ENCODE measurements at places on chromosomes 5 and 9.

- no peak for DNase-seq
These were observed 116.0 kb downstream of the FGF1 start for GRCh38 chr5:142569905-142570304.

- DNase-seq, result no peak
These were observed 5.7 kb downstream of the BARHL1 start for GRCh38 chr9:132588098-132588497.

DNA sequence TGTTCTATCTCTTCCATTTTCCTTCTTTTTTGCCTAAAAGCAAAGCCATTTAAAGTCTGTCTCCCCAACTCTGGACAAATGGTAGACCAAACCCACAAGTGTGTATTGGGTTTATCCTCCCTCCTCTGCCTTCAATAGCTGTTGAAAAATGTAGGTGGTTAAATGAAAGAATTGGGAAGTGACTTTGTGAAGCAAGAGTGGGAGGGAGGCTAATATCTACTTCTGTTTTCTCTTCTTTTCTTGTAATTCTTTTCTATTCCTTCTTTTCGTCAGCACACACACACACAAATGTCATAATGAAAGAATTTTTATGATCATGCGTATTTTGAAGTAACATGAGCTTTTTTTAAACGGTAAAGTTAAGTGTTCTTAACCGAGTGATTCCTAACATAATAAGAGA is 3.8 kb downstream of the CCDC152 start:
- DNase-seq, result no peak

DNA sequence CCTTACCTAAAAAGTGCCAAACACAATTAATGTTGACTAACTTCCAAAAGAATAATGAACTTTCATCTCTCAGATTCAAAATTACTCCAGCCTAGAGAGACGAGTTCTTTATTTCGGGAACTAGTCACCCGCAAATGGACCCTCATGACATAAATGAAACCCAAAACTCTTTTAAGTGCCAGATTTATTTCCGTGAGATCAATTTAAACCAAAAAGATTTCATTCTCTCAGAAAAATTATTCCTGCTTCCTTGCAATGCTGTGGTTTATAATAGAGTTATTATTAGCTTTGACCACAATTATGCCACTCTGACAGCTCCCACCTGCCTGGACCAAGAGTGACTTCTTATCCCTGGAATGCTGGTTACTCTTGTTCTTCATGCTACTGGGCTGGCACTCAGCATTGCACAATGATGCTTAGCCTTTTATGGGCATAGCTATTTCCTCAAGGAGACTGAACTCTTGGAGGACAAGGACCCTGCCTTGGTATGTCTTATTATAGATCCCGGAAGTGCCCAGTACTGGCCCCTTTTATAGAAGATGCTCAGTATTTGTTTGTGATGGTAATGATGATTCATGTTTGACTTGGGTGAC is 183.5 kb downstream of the SNX18 start:
- DNase-seq, result no peak

- DNase-seq, result no peak
These were observed 34.8 kb upstream of the CDKN2B start for GRCh38 chr9:22043928-22044327.

- no peak for DNase-seq
These were observed 16.4 kb upstream of the RPS14 start for GRCh38 chr5:150465927-150466326.

GRCh38 chr9:73006986-73007385 is 54.1 kb upstream of the ALDH1A1 start:
- no peak for DNase-seq

DNA sequence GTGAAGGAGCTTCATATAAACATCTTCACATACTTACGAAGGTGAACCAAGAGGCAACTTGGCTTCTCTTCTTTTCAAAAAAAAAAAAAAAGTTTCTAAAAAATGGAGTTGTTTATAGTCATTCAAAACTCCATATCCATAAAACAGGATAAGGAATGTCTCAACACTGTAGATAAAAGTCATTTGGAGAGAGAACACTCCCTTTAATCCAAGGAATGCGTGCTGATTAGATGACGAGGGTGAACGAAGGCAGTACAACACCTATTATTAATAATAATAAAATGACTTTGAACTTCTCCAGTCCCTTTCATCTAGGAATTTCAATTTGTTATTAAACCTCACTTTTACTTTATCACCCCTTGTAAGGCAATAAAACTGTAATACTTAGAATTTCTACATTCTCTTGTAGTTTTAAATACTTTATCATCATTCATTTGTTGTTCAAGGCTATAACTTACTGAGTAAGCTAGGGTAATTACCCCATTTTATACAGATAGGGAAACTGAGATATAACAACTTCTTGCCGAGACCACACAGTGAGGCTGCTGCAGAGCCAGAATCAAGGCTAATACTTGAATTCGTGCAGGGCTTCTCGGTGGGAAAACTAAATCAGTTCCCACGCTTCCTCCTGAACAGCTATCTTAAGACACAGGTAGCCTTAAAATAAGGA is 377.1 kb downstream of the EFNA5 start:
- DNase-seq, result no peak

- no peak for DNase-seq
These were observed 7.3 kb upstream of the RHOBTB3 start for GRCh38 chr5:95723632-95724369.

GRCh38 chr5:133113331-133114061 is 61.7 kb downstream of the HSPA4 start:
- DNase-seq, result peak; percentile 60

- no peak for DNase-seq
These were observed 114.1 kb downstream of the PCSK5 start for GRCh38 chr9:76004526-76004925.

DNA sequence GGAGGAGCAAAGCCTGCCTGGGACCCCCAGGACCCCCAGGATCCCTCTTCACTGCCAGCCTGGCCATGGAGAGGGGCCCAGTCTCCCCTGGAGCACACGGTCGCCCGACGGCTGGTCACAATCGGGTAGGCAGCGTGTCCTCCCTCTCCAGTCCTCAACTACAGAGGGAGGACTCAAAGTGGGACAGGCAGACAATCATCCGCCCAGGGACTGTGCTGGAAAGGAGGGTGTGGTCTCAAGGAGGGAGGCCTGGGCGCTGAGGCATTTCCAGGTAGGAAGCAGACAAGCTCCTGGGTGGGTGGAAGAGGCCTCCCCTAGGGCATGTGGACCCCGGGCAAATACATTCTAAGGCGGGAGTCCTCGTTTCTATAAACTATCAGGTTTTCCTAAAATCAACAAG is 93.2 kb upstream of the ADAMTS2 start:
- no peak for DNase-seq

DNA sequence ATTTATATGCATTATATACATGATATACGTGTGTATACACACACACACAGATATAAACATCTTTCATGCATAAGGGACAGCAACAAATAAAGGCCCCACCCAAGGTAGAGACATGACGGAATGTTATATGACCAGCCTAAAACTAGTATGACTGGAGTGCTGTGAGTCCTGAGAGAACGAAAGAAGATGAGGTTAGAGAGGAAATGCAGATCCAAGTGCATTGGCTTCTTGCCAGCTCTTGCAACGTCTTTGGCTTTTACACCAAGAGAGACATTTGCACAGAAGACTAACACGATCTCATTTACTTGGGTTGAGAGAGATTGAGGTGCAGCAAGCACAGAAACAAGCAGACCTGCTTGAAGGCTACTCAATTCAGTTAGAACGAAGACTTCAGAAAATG is 23.0 kb downstream of the CDH10 start:
- no peak for DNase-seq

- DNase-seq, result no peak
These were observed 274.4 kb upstream of the PCSK5 start for GRCh38 chr9:75616052-75616451.

- DNase-seq, result peak; percentile 44
These were observed 37.7 kb upstream of the STXBP1 start for GRCh38 chr9:127574072-127574993.

- no peak for DNase-seq
These were observed 53.3 kb downstream of the UGCG start for GRCh38 chr9:111949919-111950318.

- no peak for DNase-seq
These were observed 247.9 kb downstream of the MSX2 start for GRCh38 chr5:174972291-174972690.

GRCh38 chr9:135023088-135023785 is 64.2 kb upstream of the OLFM1 start:
- DNase-seq, result no peak

DNA sequence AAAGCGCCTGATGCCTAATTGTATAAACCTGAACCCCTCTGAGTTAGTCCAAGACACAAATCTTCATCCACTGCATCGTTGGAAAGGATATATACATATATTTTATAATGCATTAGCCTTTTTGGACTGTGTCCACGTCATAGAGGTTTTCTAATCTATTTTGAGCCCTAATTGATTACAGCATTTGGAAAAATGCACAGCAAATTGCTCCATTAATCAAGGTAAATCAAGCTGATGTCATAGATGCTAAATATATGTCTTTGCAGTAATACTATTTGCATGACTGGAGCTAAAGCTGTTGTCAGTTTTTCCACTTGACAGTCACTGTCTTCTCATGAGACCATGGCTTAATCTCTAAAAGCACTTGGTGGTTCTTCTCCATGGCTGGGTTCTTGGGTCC is 483.5 kb upstream of the TNC start:
- DNase-seq, result no peak

- no peak for DNase-seq
These were observed 28.2 kb downstream of the MTAP start for GRCh38 chr9:21830589-21830988.

GRCh38 chr5:41871852-41872251 is 1.6 kb upstream of the OXCT1 start:
- no peak for DNase-seq

GRCh38 chr5:160439205-160439600 is 17.5 kb downstream of the PTTG1 start:
- DNase-seq, result peak; percentile 85

DNA sequence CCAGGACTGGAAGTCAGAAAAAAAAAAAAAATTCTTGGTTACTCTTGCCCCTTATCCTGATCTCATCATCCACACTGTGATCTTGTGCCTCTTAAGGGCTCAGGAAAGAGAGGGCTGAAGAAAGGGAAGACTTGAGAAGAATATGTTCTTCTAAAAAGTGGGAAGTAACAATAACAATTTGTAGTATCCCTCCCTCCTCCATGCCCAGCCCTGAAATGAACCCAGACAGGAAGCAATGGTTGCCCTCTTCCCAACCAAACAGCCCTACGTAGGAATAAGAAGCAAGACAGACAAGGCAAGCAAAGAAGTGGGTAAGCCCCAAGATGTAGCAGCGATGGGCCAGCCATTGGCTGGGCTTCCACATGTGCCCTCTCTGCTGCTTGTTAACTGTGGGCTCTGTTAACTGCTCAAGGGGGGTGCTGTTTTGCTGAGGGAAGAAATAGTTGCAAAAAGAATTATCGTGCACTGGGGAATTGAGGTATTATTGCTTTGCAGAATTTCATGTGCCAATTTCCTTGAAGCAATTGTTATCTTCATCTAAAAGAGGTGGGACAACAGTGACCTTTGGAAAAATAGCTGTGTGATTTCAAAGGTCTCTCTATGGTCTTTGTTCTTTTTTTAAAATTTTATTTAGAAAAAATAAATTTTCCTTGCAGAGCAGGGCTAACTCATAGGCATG is 146.6 kb upstream of the PCA3 start:
- DNase-seq, result no peak

DNA sequence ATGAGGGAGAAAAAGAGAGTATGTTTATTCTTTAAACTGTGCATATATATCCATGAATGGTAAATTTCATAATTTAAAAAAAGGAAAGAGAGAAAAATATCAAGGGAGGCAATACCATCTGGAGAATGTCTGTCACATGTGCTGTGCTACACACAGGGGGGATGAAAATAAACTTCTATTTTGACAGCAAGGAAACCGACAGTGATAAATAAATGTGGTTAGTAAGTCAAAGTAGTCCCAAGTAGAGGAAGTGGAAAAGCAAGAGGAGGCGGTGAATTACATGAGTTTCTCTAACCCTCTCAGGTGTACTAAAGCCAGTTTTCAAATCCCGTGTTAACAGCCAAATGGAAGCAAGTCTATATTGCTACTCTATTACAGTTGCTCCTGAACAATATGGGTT is 83.3 kb downstream of the ICE1 start:
- DNase-seq, result no peak

- no peak for DNase-seq
These were observed 26.1 kb downstream of the SMIM32 start for GRCh38 chr5:136166909-136167308.

Data from stimulated activated naive CD4-positive, alpha-beta T cell treated with Interleukin-2 at 50 U/mL for 16 hours (primary cell).